ENCODE measurements at places on chromosomes 2 and 18.

DNA sequence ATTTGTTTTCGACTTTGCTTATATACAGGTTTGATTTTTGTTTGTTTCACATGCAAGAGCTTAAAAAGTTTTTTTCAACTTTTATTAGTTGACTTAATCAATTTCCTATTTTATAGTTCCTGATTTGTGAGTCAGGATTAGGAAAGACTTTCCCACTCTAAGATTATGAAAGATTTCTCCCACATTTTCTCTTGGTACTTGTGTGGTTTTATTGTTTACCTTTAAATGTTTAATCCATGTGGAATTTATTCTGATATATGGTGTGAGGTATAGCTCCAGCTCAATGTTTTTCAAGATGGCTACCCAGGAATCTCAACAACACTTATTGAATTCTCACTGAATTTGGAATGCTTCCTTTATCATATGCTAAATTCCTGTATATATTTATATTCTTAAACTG lies 117.8 kb upstream of the LGALSL start:
- DNase-seq, result no peak

GRCh38 chr2:150042500-150043171 lies 444.8 kb downstream of the RND3 start:
- DNase-seq, result no peak

- no peak for DNase-seq
Measured at GRCh38 chr2:84792856-84793522, 87.9 kb downstream of the TRABD2A start.

DNA sequence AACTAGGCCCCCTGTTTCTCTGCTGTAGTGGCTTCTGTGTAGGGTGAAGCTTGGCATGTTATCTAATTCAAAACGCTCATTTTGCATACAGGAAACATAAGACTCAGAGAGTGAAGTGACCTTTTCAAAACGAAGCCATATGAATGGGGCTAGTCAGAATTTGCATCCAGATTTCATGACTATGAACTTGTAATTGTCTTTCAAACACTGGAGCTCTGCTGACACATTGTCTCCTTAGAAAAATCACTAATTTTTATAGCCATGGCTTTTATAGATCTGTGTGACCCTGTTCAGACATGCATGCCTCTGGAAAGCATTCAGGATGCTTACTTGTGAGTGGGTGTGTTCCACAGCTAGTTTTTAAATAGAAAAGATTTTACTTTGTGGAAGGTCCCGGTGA lies 444.3 kb upstream of the GCFC2 start:
- no peak for DNase-seq

GRCh38 chr2:164651361-164651760 lies 30.1 kb upstream of the GRB14 start:
- no peak for DNase-seq

- DNase-seq, result no peak
Measured at GRCh38 chr18:34595690-34596089, 114.4 kb upstream of the DTNA start.

- DNase-seq, result no peak
Measured at GRCh38 chr2:226198956-226199355, 600.7 kb downstream of the IRS1 start.

DNA sequence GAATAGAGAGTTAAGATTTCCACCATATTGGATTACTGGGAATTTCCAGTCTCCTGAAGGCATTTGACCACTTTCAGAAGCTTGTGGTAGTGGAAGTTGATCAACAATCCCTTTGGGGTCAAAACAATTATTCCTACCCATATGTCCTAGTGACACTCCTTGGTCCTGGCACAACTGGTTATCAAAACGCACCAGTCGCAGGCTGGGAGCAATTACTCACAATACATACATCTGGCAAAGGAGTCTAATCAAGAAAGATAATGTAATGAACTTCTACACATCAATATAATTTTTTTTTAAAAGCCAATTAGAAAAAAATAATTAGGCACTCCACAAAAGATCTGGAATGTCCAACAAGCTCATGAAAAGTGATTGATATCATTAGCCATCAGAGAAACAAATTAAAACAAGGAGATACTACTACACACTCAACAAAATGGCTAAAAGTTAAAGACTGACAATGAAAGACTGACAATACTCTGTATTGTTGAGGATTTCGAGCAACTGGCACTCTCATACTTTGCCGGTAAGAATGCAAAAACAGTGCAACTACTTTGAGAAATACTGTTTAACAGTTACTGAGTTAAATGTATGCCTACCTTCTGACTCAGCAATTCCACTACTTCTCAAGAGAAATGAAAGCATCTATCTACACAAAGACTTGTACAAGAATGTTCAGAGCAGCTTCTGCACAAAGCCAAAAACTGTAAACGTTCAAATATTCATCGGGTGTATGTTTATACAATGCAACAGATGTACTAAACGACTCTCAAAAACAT lies 2.0 kb downstream of the INO80C start:
- no peak for DNase-seq

- DNase-seq, result no peak
Measured at GRCh38 chr2:54864727-54865126, 141.3 kb downstream of the EML6 start.

DNA sequence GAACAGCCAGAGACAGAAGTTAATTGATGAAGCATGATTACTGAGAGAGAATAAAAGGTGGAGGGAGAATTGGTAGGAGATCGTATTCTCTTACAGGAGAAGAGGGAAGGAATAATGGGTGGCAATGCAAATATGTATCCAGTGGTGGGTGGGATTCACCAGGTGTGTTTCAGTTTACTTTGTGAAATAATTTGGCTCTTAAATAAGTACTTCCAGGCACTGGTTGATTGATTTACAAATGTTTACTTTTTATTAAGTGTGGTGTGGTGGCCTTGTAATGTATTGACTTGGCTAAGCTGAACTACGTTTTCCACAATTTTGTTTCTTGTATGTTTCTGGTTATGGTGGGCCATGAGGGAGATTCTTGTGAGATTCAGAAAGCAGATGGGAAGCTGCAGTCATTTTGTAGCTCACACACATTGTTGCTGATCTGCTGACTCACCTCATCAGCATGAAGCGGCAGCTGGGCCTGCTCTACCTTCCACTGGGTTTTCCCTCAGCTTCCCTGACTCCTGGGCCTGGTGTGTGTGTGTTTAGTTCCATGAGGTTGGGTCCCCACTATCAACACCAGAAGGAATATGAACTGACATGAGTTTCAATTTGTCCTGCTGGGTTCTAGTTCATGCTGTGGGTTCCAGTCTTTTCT lies 32.6 kb downstream of the MYL12B start:
- no peak for DNase-seq

DNA sequence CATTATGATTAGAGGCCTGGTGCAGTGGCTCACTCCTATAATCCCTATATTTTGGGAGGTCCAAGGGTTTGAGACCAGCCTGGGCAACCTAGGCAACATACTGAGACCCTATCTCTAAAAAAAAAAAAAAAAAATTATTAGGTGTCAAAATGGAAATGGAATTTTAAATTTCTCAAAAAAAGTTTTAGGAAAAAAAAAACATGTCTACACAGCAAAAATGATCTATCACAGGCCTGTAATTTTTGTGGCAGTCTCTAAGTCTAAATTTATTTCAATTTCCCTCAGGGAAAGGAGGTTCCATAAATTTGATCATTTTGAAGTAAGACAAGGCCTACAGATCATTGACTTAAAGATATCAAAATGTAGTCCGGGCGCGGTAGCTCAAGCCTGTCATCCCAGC lies 16.3 kb downstream of the MRPL44 start:
- no peak for DNase-seq
